ENCODE measurements at places on chromosomes 3 and 15. TPM values are rescaled to one million over a fixed set of nuclear protein-coding genes. Genes with fewer than 3 reads are reported as not detected.

Gene UCN2
- total RNA-seq: 6.0 TPM

Gene ST6GAL1
- total RNA-seq: 1.3 TPM

Gene TRH
- not detected for total RNA-seq

Gene UBA5
- total RNA-seq: 51.2 TPM

Gene ATP2B2
- total RNA-seq: not detected

Gene GOLGA6L10
- total RNA-seq: 2.9 TPM

Gene P2RY14
- not detected for total RNA-seq

Gene CHRM5
- under 0.01 TPM for total RNA-seq

Gene ABI3BP
- 4.2 TPM for total RNA-seq

Gene RAB6B
- 0.86 TPM for total RNA-seq

Gene LINGO1
- not detected for total RNA-seq

Gene C3orf20
- total RNA-seq: not detected

Gene SLC25A38
- total RNA-seq: 18.4 TPM

Gene ISL2
- 0.64 TPM for total RNA-seq

Gene TMEM207
- not detected for total RNA-seq

Gene TMA7
- 216 TPM for total RNA-seq

Gene ENTPD3
- total RNA-seq: not detected

Gene TARS3
- 13.8 TPM for total RNA-seq

Gene VPS8
- 92.8 TPM for total RNA-seq

Gene PRTG
- 6.9 TPM for total RNA-seq

Gene GPR149
- not detected for total RNA-seq

Gene RTP3
- total RNA-seq: 0.43 TPM

Gene GREM1
- 527 TPM for total RNA-seq

Gene TTLL13
- total RNA-seq: under 0.01 TPM

Gene PAK6
- total RNA-seq: under 0.01 TPM

Gene SERINC4
- under 0.01 TPM for total RNA-seq

Gene FHIT
- 2.2 TPM for total RNA-seq

Gene MEX3B
- total RNA-seq: 6.4 TPM

Gene TMEM158
- 22.9 TPM for total RNA-seq

Gene LEKR1
- 0.97 TPM for total RNA-seq

Gene CX3CR1
- not detected for total RNA-seq

Gene SOX2
- not detected for total RNA-seq

Gene CYP8B1
- not detected for total RNA-seq

Gene IL5RA
- not detected for total RNA-seq

Gene SPG21
- total RNA-seq: 110 TPM

Gene SLC22A13
- 0.43 TPM for total RNA-seq

Gene TLR9
- total RNA-seq: not detected

Gene AGBL1
- not detected for total RNA-seq

Gene TNFAIP8L3
- 0.64 TPM for total RNA-seq

Gene RNU5B-1
- total RNA-seq: not detected

Gene HIGD2B
- 0.32 TPM for total RNA-seq

Gene TMEM212
- not detected for total RNA-seq

Gene PYDC2
- 1.9 TPM for total RNA-seq

Gene CDHR4
- not detected for total RNA-seq

Gene MORC1
- not detected for total RNA-seq

Gene TRPM1
- total RNA-seq: under 0.01 TPM

Gene CAPN3
- total RNA-seq: 2.6 TPM

Gene AADACL2
- not detected for total RNA-seq

Gene PTH1R
- total RNA-seq: 2.6 TPM

Gene UROC1
- total RNA-seq: under 0.01 TPM

Gene GOLGA8M
- total RNA-seq: 1.3 TPM

Gene ACAN
- not detected for total RNA-seq

Gene SCN11A
- under 0.01 TPM for total RNA-seq

Gene MLH1
- total RNA-seq: 56.7 TPM

Gene FBLN2
- total RNA-seq: 30.2 TPM

Gene PLA1A
- not detected for total RNA-seq

Gene CTXND1
- total RNA-seq: not detected

Gene CFAP100
- not detected for total RNA-seq
